ENCODE measurements at places on chromosomes 16 and 17.
A peak's percentile ranks its signal among the peaks of the same experiment; 100 is the strongest.

DNA sequence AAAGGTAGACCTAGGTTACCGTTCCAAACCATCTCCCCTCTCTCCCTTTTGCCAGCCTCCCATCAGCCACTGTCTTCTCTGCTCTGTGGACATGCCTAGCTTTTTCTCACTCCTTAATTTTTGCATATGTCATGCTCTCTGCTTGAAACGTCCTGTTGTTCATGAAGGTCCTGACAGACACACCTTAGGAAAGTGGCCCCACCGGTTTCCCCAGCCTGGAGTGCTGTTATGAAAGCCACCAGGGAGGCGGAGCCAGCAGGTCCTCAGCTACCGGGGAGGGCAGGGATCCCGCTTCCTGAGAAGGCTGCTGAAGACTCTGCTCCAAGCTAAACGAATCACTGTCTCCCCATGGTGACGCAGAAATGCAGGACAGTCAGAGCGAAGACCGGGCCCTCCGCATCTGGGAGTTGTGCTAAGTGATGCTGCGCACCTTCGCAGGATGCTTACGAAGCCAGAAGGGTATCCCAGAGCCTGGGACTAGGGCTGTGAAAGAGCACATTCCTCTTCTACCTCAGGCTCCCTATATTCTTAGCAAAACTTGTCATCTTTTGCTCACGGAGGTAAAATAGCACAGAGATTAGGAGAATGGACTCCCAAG lies 2.3 kb upstream of the SLC16A11 start:
- no peak for DNase-seq

DNA sequence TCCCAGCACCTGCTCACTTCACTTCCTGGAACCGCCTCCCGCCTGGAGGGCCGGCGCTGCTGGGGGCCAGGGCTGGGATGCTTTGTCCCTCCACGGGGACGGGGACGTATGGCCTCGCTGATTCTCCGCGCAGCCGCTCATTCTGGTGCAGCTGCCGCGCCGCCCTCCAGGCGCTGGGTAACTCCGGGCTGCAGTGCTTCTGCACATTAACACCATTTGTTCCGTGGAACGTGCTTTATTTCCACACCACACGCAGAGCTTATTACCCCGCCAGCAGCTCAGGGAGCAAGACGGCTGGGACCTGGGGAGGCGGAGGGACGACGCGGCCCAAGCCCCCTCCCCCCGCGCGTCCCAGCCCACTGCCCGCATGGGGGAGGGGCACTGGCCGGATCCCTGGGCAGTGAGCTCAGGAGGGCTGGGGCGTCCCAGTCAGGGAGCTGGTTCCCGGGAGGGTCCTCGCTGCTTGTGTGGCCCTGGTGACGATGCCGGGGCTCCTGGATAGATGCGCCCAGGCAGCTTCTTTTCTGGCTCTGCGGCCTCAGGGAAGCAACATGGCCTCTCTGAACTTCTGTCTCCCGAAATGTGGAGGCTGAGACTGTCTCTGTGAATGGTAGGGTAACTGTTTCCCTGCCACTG lies 45.4 kb upstream of the ACSF3 start:
- no peak for DNase-seq

DNA sequence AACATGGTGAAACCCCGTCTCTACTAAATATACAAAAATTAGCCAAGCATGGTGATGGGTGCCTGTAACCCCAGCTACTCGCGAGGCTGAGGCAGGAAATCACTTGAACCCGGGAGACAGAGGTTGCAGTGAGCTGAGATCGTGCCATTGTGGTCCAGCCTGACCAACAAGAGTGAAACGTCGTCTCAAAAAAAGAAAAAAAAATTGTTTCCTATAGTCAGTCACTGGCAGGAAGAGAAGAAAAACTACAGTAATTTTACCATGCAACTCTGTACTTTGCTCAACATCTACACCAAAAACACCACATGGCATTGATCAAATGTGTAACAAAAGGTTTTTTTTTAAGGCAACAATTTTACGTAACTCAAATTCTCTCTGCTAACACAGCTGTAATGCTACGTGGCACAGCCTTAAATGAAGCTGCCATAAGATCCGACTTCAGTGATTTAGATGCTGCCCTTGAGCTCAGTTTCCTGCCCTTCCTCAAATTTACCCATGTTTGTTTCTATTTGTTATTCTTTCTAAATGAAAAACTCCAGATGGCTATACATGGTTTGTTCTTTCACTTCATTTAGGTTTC lies 40.2 kb downstream of the CNOT1 start:
- DNase-seq: no peak

GRCh38 chr16:27920391-27920891 lies 143.1 kb downstream of the GSG1L start:
- DNase-seq: no peak

GRCh38 chr17:63768433-63768832 lies 5.0 kb downstream of the CCDC47 start:
- no peak for DNase-seq

DNA sequence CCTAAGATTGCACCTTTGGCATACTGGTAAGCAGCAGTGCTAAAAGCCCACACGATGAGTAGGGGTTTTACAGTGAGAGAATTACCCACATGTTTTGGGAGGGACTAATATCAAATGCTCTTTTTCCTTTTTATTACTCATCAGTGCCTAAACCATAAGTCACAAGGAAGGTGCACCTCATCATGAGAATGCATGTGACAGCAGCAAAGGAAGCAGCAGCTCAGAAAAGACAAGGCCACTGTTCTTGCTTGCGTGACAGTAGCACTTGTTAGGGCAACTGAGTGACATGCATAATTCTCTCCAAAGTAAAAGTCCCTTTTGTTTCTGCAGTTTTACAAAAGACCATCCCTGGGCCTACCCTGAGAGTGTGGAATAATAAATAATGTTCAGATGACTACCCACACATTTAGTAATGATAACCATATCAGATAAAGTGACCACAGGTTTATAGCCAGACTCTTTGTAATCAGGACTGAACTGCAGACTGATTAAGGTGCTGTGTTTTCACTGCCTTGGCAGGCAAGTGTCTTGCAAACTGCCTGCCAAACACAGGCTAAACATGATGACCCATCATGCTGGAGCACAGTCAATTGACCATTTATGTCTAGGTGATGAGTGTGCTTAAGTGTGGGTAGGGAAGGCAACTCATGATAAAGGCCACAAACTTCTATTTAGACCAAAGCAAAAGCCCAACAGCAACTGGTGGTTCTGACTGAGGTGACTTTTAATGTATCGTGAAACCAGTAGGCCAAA lies 1751.4 kb downstream of the TP53TG3F start:
- DNase-seq: no peak

- DNase-seq: no peak
Measured at GRCh38 chr17:39937447-39937846, 9.9 kb downstream of the LRRC3C start.

- no peak for DNase-seq
Measured at GRCh38 chr17:149897-150584, 12.7 kb downstream of the SCGB1C2 start.

GRCh38 chr16:71338193-71338592 lies 20.3 kb upstream of the CALB2 start:
- DNase-seq: no peak

DNA sequence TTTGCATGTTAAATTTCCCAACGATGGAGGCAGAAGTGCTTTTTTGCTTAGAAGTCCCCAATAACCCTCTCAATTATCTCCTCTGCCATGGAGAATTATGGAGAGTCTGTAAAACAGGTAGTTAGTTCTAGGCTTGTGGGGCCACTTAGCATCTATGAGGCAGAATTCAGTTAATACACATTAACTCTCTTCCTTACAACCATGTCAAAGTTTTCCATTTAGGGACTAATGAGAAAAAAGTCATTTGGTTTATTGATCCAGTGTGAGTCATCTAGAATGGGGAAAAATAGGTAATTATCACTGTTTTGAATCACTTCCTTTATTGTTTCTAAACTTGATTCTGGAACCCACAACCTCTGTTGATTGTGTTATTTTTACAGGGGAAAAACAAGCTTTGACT lies 229.1 kb upstream of the COX10 start:
- DNase-seq: no peak

- DNase-seq: peak; percentile 46
Measured at GRCh38 chr17:76382803-76383545, 1.4 kb upstream of the SPHK1 start.

DNA sequence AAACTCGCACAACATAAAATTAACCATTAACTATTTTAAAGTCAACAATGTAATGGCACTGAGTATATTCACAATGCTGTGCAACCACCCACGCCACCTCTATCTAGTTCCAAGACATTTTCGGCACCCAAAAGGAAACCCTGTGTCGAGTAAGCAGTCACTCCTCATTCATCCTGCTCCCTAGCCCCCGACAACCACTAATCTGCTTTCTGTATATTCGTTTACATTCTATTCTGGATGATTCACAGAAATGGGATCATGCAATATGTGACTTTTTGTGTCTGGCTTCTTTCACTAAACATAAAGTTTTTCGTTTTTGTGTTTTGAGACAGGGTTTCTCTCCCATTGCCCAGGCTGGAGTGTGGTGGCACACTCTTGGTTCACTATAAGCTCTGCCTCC lies 42.2 kb upstream of the HAPSTR1 start:
- no peak for DNase-seq

DNA sequence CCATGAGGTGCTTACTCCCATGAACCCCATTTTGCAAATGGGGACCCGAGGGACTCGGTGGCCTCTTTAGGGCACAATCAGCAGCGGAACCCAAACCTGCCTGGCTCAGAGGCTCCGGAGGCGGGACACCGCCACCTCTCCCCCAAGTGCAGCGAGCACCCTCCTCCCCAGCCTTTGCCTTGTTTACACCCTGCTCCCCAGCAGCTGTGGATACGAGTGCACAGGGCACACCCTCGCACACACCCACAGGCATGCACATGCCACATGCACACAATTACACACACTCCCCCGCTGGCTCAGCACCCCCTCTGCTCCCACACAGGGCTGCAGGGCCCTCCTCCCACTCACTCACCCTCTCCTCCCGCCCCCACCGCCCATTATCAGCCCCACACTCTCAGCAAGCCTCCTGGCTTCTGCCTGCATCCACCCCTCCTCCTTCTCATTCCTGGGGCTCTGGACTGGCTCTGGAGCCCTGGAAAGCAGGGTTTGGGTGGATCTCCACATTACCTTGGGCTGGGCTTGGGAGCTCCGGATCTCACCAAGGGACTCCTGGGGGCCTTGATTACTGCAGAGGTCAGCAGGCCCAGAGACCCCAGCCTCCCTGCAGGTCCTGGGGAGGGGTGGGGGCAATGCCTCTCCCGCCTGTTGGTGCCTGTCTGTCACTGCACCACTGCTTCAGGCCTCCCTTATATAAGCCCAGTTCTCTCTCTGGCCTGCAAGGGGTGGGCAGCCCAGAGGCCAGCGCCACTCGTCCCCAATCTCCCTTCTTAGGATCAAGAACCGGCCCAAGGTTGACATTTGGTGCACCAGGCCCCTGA lies 6.4 kb downstream of the PDK2 start:
- DNase-seq: no peak

GRCh38 chr16:3242709-3243108 lies 7.8 kb upstream of the ZNF200 start:
- no peak for DNase-seq

- no peak for DNase-seq
Measured at GRCh38 chr16:57372372-57373116, at the start of gene CX3CL1. Gene CX3CL1, plus strand, starts transcription at chr16:57372490. Its CDS starts 79 bp downstream, at chr16:57372569.

DNA sequence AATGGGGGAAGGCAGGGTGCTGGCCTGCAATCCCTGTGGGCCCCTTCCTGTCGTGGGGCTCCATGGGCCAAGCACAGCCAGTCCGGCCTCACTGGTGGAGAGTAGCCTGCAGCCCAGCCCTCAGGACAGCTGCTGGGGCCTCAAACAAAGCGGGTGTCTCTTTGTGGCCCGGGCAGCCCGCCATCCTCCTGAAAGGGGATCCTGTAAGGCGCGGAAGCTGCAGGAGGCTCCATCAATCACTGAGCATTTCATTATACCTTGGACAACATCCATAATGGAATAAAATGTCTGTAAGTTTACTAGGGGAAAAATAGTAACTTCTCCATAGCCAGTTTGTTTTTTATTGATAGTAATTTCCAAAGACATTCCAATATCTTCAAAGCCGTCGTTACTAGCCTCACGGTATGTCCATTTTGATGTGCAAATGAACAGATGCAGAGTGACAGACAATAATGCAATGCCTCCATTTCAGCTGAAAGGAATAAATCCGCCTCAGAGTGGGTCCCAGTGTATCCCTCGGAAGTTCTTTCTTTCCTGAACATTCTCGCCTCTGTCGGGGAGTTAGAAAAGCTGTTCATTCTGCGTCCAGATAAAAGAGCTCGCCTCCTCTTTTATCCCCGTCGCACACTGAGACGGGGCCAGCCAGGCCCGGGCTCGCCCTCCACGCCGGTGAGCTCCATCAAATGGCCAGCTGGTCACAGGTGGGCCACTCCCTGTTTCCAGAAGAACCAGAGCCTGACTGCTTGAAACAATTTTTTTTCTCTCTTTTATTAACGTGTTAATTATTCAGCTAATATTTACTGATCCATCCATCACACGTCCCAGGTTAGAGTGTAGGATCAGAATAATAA lies 14.4 kb downstream of the WSCD1 start:
- DNase-seq: no peak

GRCh38 chr16:80002261-80002660 lies 401.7 kb upstream of the MAF start:
- no peak for DNase-seq

- DNase-seq: no peak
Measured at GRCh38 chr17:76326306-76326705, 18.2 kb upstream of the QRICH2 start.

DNA sequence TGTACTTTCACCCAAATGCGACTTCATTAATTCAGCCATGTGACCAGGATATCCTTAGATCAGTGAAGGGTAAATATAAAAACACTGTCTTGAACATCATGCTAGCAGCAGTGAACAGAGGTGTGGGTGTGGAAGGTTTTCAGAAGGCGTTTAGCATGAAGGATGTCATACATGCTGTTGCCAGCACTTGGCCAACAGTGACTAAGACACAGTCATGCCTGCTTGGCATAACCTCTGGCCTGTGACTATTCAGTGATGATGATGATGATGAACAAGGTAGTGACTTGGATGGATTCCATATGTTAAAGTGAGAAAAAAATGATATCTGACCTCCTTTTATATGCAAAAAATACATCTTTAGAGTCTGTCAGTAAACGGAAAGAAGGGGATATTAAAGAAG lies 97.9 kb downstream of the MAP2K4 start:
- no peak for DNase-seq

GRCh38 chr17:2123375-2124251 lies 68.7 kb downstream of the HIC1 start:
- DNase-seq: no peak

GRCh38 chr17:7113273-7114071 lies 1.1 kb downstream of the ASGR2 start:
- no peak for DNase-seq

- DNase-seq: no peak
Measured at GRCh38 chr16:53094013-53094630, 39.3 kb downstream of the CHD9 start.
